KBM-7 (cell line): ENCODE measurements at places on chromosomes 1 and 21.
A peak's percentile ranks its signal among the peaks of the same experiment; 100 is the strongest.

DNA sequence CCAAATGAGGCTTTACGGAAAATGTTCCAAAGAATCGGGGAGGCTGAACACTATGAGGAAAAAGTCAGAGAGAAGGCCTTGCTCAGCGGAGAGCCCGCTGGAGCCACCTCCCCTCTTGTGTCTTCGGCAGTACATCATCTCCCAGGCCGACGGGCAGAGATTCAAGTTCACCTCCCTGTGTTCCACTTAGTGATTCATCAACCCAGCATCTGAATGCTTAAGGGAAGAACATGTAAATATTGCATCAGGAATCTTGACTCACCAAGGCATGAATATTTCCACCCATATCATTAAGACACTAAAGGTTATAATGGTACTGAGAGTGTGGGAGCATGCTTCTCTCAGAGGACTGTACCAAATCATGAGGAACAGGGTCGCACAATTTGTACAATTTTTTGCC lies 172.5 kb downstream of the ST6GALNAC5 start:
- no peak for DNase-seq

GRCh38 chr1:232302376-232303221 lies 327.3 kb downstream of the SIPA1L2 start:
- no peak for DNase-seq

- DNase-seq: peak; percentile 24
Measured at GRCh38 chr21:37000381-37000780, 6.1 kb upstream of the RIPPLY3 start.

DNA sequence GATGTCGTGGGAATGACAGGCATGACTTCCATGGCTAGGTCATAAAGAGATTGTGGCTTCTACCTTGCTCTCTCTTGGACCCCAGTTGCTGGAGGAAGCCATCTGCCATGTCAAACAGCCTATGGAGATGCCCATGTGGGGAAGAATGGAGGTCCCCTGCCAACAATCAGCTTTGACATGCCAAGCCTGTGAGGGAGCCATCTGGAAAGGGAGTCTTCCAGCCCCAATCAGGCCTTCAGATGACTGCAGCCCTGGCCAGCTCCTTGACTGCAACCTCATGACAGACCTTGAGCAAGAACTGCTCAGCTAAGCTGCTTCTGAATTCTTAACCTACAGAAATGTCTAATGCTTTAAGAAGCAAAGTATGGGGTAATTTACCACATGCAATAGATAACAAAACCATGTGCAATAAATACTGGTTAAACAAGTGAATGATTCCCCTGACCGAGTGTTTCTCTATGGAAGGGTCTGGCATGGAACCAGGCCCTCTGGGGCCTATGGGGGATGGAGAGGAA lies 187.1 kb downstream of the HIVEP3 start:
- DNase-seq: no peak

GRCh38 chr1:206472024-206472423 lies 1.7 kb downstream of the IKBKE start:
- no peak for DNase-seq

DNA sequence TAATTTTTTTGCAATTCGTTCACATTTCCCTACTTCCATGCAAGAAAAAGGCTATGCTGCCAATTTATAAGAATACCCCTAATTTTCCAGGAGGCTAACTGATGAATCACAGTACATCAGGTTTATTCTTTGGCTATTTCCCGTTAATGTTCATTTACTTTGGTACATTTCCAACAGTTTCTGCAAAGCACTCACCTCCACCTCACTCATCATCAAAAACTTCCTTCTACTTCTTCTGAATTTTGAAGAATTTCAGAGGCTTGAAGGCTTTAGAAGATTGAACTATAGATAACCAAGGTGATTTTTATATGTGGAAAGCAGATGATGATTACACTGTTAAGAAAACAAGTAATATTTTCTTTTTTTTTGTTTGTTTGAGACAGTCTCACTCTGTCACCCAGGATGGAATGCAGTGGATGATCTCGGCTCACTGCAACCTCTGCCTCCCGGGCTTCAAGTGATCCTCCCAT lies 60.5 kb upstream of the HP1BP3 start:
- no peak for DNase-seq

DNA sequence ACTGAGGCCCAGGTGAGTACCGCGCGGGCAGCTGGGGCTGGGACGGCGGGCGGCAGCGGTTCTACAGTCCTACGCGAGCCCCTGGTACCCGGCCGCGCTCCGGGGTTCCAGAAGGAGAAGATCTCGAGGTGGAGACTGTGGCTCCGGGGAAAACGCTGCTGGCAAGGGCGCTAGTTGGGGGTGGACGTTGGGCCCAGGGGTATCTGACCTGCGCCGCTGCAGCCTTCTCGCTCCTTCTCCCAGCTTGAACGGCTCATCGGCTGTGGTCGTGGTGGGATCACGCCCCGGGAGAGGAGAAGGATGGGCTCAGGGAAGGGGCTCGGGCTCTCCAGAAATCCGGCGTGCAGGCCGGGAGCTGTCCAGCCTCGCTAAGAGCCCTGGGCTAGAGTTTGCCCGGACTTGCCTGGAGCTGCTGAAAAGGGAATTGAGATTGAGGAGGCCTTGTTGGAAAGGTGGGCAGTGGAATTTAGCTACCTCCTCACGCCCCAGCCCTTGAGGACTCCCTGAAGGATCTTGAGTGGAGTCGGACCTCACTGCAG lies 1.1 kb upstream of the POU3F1 start:
- DNase-seq: no peak

DNA sequence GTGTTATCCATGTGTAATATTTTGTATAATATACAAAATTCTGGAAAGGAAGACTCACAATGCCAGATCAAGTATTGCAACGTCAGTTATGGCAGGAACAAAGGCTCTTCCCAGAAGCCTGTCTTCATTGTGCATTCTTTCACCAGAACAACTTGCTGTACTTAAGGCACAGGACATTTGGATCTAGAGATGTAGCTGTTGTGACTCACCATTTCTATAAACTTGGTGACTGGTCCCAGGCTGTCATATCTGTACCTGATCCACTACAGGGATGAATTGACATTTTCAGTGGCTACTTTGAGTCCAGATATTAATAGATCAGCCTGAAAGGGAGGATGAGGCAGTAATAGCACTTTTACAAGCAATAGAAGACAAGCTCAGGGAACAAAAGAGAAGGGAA lies 299.8 kb downstream of the DISC1 start:
- no peak for DNase-seq

DNA sequence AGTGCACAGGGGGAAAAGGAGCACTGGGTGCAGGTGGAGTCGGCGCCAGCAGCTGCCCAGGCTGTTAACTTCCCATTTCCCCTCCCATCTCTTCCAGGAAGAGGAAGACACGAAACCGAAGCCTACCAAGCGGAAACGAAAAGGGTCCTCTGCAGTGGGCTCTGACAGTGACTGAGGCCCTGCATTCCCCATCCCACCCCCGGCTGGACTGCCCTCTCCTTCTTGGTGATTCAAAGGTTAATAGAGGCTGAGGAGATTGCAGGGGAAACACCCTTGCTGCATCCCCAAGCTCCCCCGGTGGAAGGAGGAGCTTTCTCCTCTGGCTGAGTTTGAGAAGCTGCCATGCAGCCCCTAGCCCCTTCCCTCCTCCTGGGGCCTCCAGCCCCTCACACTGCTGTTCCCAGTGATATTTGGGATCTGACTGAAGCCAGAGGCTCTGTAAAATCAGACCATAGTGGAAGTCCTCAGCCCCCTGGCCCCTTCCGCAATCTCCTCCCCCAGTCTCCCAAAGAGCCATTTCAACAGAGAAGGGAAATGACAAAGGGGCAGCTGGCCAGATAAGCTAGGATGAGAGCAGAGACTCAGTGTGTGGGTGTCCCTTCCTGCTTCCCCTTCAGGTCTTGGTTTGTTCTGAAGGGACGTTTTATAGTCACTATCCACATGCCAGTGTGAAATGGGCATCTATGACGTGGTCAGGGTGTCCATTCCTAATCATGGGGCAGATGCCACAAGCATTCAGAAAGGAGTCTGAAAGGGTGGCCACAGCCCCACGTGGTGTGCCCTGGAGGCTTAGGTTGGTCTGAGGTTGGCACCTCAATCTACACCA lies 1.9 kb upstream of the SLC27A3 start:
- peak; percentile 47 for DNase-seq

GRCh38 chr1:178461701-178462100 lies 35.1 kb downstream of the CLEC20A start:
- DNase-seq: no peak

DNA sequence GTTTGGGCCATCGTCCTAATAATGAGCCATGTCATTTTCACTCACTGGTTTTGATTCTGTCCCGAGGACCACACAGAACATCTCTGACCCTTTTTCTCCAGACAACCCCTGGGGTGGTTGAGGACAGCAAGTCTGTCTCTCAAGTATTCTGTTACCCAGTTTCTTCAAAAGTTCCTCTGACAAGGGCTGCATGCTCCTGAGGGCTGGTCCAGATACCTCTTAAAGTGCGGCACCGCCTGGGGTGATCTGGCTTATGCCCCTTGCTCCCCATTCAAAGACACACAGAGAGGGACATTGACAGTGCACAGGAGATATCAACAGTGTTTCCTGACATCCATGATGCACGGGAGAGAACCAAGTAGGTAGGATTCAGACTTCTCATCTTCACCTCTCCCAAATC lies 132.9 kb upstream of the EDN2 start:
- DNase-seq: no peak

DNA sequence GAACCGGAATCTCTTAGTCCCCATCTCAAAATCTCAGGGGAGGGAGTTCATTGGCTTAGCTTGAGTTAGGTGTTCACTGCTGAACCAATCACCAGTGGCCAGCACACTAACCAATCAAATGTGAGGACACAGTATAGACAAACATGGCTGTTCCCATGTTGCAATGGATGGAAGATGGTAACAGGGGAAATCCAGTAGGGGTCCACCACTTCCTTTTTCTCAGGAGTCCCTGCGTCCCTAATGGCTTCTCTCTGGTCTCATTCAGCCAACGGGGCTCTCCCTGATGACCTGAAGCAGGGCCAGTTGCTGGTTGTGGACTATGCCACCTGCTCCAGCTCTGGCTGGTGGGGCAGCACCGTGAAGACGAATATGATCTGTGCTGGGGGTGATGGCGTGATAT lies 9.7 kb downstream of the CELA2B start:
- DNase-seq: no peak

- DNase-seq: no peak
Measured at GRCh38 chr1:26405281-26405915, 5.2 kb upstream of the LIN28A start.

- DNase-seq: peak; percentile 59
Measured at GRCh38 chr1:224922404-224923164, 6.9 kb upstream of the DNAH14 start.

GRCh38 chr1:236522937-236523703 lies 662 bp upstream of the LGALS8 start:
- DNase-seq: no peak

DNA sequence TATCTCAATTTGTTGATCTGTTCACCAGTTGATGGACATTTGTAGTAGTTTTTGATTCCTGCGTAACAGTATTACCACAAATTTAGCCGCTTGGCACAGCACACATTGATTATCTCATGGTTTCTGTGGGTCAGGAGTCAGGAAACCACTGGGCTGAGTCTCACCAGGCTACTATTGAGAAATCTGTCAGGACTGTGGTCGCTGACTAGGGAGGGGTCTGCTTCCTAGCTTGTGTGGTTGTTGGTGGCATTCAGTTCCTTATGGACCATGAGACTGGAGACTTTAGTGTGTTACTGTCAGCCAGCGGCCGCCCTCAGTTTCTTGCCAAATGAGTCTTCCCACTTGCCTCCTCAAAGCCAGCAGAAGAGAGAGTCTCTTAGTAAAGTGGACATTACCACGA lies 9.8 kb downstream of the PEX14 start:
- DNase-seq: no peak

- DNase-seq: no peak
Measured at GRCh38 chr1:226091461-226091860, 28.9 kb downstream of the H3-3A start.

DNA sequence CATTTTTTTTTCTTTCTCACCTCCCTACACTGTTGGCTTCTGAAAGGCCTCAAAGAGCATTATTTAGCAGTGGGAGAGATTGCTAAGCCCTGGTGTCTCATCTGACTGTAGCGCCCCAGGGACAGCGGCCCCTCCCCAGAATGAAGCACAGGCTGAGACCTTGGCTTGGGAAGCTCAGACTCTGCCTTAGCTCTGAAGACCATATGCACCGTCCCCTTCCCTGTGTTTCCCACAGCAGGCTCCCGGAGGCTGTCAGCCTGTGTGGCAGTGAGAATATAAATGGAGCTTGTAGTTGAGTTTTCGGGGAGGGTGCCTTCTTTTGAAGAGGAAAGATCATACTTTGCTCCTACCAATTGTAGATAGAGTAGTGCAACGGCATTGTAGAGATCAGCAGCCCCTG lies 25.3 kb downstream of the SMYD2 start:
- no peak for DNase-seq

- peak; percentile 36 for DNase-seq
Measured at GRCh38 chr1:14782741-14783591, 184.5 kb downstream of the KAZN start.

GRCh38 chr1:11488966-11489625 lies 10.1 kb downstream of the DISP3 start:
- DNase-seq: no peak

DNA sequence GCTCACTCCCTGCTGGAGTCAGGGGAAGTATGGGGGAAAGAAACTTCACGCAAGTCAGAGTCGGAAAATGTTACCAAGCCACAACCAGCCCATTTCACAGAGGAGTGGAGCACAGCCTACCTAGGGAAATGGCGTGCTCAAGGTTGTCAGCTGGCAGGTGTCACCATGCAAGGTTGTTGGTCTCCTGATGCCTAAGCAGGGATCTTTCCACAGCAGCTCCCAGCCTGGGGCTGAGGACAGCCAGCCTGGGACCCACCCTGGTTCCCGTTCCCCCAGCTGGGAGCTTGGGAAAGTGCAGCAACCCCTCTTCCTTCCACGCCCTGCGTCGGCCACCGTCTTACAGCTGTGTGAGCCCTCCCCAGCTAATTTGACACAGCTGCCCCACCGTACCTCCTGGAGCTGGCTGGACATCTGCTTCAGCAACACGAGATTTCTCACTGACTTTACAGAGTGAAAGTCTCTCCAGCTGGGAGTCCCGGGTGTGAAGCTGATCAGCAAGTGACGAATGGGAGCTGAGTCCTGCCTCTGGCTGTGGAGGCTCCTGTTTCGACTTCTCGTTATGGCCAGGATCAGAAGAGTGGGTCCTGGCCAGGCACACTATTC lies 224.6 kb upstream of the RAB4A start:
- DNase-seq: no peak

GRCh38 chr1:59043796-59044195 lies 253.1 kb upstream of the FGGY start:
- peak; percentile 53 for DNase-seq

- DNase-seq: no peak
Measured at GRCh38 chr1:230785636-230786384, 38.6 kb downstream of the CAPN9 start.

DNA sequence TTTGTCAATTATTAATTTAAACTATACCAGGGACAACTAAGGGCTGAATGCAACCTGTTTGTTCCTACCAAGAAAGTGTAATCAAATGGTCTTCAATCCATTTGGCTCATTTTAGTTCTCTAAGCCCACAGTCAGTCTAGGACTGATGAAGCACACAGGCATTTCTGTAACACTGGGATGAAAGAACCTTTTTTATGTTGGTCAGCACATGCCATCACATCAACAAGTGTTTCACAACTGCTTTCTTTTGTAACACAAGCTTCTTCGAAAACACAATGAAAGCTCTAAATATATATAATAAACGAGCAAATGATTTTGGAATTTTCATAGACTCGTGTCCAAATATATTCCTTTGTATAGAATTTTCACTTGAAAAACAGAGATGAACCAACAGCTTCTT lies 28.8 kb downstream of the HEATR1 start:
- no peak for DNase-seq
